ENCODE measurements at places on chromosomes 3 and 15.

GRCh38 chr3:54832876-54833275 lies 95.0 kb downstream of the LRTM1 start:
- DNase-seq, result no peak

DNA sequence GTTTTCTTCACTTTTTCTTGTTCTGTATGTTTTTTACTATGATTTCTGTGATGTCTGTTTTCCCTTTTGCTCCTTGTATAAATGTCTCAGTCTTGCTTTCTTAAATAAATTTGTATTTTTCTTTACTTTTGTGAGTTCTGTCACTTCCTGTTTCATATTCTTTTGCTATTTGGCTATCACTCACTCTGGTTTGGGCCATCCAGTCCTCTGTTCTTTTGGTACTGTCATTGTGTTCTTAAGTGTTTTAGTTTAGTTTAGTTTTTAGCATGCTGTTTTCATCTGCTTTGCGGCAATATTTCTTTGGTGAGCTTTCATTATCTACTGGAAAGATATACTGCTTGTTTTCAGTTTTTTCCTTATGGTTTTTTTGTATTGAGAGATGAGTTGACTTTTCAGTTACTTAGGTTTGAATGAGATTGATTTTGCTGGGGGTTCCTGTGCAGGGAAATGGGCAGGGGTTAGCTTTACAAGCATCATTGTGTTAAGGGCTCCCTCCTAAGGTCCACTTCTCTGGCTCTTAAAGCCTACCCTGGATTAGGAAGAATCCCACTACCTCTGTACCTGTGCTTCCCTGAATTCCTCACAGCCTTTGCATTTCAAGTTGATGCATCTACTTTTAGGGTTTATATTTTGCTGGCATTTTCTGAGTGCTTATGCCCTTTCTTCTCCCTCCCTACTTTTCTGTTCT lies 35.1 kb downstream of the PDCD6IP start:
- DNase-seq, result no peak

DNA sequence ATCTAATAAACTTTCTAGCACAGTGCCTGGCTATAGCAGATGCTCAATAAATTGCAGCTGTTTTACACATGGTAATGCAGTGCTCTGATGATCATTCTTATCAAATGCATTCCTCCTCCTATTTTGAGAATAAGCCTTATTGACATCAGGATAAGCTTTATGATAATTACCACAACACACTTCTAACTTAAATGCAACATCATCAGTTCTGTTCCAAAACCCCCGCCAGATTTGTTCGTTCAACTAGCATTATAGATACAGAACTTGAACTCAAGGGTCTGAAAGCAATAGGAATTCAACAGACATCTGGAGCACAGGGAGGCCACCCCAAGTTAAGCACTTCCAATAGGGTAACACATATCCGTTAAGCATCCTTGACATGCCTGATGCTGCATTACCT lies 684.4 kb upstream of the LMCD1 start:
- no peak for DNase-seq

- DNase-seq, result no peak
Observed at GRCh38 chr3:180335050-180335449, 266.9 kb upstream of the TTC14 start.

DNA sequence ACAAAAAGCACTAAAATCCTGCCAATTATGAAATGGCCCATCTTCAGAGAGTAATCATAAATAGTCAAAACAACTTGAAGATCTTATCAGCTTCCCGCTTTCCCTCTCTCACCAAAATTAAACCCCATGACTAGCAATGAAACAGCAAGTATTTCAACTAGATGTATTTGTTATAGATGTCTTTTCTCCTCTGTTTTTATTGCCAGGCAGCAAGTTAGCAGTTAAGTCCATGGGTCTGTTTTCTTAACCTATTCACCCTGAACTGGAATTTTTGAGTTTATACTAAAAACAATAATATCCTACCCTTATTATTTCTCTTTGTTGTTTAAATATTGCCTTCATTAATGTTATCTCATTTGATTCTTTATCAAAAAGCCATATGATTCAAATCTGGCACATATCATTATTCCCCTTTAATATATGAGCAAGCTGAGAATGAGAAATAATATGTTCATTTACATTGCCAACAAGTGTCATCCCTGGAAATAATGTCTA lies 23.3 kb downstream of the AQP9 start:
- DNase-seq, result no peak

DNA sequence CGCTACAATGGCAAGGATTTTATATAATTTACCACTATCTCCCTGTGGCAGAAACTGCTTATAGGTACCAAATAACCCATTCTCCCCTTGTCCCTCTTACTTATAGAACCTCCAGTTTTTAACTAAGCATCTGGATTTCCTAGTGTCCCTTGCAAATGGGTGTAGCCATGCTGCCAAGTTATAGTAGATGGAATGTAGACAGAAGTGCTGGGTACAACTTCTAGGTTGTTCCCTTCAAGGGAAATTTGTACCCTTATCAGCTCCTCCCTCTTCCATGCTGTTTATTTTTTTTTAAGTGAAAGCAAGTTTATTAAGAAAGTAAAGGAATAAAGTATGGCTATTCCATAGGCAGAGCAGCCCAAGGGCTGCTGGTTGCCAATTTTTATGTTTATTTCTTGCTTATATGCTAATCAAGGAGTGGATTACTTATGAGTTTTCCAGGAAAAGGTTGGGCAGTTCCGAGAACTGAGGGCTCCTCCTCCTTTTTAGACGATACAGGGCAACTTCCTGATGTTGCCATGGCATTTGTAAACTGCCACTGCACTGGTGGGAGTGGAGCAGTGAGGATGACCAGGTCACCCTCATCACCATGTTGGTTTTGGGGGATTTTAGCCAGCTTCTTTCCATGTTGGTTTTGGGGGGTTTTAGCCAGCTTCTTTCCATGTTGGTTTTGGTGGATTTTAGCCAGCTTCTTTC lies 40.1 kb upstream of the TM4SF19 start:
- no peak for DNase-seq

GRCh38 chr3:87793337-87793877 lies 265.4 kb downstream of the CGGBP1 start:
- no peak for DNase-seq

GRCh38 chr15:64693134-64693533 lies 82.3 kb downstream of the RBPMS2 start:
- no peak for DNase-seq

- no peak for DNase-seq
Observed at GRCh38 chr3:4898454-4899313, 80.6 kb upstream of the BHLHE40 start.
